ENCODE measurements at places on chromosomes 3 and 15.

DNA sequence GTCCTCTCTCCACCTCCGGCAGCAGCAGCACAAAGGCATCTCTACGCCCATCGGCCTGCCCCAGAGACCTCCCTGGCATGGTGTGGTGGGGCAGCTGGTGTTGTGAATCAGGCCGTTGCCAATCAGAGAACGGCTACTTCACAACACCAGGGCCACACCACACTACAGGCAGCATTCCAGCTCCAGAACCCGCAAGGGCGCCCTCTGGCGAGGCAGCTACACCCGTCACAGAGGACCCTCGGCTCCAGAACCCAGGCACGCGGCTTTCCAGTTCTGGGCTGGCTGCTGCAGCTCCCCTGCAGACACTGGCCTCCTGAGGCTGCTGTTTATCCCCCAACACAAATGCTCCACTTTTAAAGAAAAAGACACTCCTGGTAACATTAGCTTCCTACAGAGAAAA lies 127.5 kb upstream of the TOPAZ1 start:
- DNase-seq, result peak; percentile 65
- H3K27ac ChIP-seq, result no peak overlapping the region
- H3K4me3 ChIP-seq, result no peak overlapping the region
- H3K4me1 ChIP-seq, result no peaks in the 10 kb centered on the region

DNA sequence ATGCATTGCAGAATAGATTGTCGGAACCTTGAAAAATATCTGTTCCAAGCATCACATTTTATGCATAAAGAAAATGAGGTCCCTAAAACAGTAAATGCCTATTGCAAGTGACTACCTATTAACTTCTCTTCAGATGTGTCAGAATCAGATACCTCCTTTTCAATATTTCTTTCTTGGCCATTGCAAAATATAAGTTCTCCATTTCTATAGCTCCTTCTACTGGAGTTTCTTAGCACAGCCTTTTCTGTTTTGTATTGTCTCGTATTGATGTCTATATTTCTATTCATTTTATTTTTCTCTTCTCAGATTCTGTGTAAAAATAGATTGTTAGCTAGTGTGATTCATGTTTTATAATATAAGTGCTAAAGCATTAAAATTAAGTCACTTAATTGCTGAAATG lies 63.4 kb downstream of the PPARG start:
- no peak overlapping the region for H3K27ac ChIP-seq
- DNase-seq, result no peak
- peaks cover 58% of the 10 kb centered on the region for H3K4me1 ChIP-seq
- H3K4me3 ChIP-seq, result no peak overlapping the region
- H3K27me3 ChIP-seq, result no peaks in the 10 kb centered on the region
- H3K36me3 ChIP-seq, result no peaks in the 10 kb centered on the region

- H3K36me3 ChIP-seq, result no peaks in the 10 kb centered on the region
- no peak overlapping the region for H3K27ac ChIP-seq
- no peaks in the 10 kb centered on the region for H3K27me3 ChIP-seq
- no peak overlapping the region for H3K4me3 ChIP-seq
- no peak for DNase-seq
Measured at GRCh38 chr3:32488474-32489008, 14.1 kb downstream of the CMTM6 start.

- H3K27me3 ChIP-seq, result no peaks in the 10 kb centered on the region
- H3K27ac ChIP-seq, result no peak overlapping the region
- no peaks in the 10 kb centered on the region for H3K4me1 ChIP-seq
- no peaks in the 10 kb centered on the region for H3K36me3 ChIP-seq
- no peak overlapping the region for H3K4me3 ChIP-seq
Measured at GRCh38 chr3:101532783-101533602, 20.0 kb upstream of the SENP7 start.

- no peak overlapping the region for H3K4me3 ChIP-seq
- no peak overlapping the region for H3K27ac ChIP-seq
- no peaks in the 10 kb centered on the region for H3K36me3 ChIP-seq
- peaks cover 4% of the 10 kb centered on the region for H3K27me3 ChIP-seq
Measured at GRCh38 chr15:91128016-91128415, 28.0 kb downstream of the SV2B start.

DNA sequence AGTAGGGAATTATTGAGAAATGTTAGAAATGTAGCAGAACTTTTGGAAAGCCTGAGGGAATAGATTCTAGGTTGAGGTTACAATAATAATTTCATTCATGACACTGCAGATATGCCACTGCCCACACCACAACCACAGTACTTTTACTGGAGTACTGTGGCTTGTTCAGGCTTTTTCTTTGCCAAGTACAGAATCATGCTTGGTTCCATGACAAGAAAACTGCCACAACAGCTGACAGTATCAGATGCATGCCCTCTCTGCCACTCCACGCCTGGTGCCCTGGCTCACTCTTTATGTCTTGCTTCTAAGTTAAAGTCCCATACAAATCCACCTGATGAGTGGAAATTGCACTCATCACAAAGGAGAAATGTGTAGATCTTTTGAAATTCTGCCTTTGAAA lies 398.6 kb downstream of the ZIC1 start:
- H3K27ac ChIP-seq, result no peak overlapping the region
- no peak for DNase-seq
- no peaks in the 10 kb centered on the region for H3K27me3 ChIP-seq
- H3K4me1 ChIP-seq, result no peaks in the 10 kb centered on the region

DNA sequence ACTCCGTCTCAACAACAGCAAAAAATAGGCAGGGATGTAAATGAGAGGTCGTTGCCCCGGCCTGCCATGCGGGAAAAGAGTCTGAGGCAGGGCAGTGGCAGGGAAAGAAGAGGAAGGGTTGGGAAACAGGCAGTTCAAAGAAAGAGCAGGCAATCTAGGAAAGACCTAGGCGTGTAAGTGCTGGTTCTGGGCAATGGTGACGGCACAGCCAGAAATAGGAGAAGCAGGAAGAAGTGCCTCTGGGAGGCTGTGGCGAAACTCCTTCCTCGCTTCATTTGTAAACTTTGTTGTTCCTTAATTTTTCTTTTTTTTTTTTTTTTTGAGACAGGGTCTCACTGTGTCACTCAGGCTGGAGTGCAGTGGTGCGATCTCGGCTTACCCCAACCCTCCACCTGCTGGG lies 4.3 kb downstream of the SLC51A start:
- H3K4me1 ChIP-seq, result peaks cover 24% of the 10 kb centered on the region
- no peaks in the 10 kb centered on the region for H3K27me3 ChIP-seq

DNA sequence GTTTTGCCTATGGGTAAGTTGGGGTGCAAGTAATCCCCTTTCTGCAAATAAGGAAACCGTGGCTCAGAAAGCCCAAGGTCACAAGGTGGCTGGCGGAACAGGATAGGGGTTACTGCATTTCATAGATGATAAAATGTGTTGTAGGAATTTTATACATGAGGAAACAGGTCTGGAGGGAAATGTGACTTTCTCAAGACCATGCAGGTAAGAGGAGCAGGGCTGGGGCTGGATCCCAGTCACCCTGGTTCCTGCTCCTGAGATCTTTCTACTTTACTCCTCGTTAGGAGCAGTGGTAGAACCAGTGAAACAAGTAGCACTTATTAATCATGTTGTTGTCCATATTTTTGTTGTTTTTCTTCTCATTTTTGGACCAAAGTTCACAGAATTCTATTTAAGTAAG lies 63.2 kb downstream of the SSUH2 start:
- no peak overlapping the region for H3K4me3 ChIP-seq
- no peaks in the 10 kb centered on the region for H3K4me1 ChIP-seq
- no peaks in the 10 kb centered on the region for H3K36me3 ChIP-seq

All from transverse colon (tissue), 4 donors.